ENCODE measurements at places on chromosomes 6 and 20.

- no peak for DNase-seq
Measured at GRCh38 chr6:166281104-166281503, 27.1 kb downstream of the PRR18 start.

- DNase-seq, result peak; percentile 52
Measured at GRCh38 chr6:82072751-82073150, 174.8 kb downstream of the IBTK start.

DNA sequence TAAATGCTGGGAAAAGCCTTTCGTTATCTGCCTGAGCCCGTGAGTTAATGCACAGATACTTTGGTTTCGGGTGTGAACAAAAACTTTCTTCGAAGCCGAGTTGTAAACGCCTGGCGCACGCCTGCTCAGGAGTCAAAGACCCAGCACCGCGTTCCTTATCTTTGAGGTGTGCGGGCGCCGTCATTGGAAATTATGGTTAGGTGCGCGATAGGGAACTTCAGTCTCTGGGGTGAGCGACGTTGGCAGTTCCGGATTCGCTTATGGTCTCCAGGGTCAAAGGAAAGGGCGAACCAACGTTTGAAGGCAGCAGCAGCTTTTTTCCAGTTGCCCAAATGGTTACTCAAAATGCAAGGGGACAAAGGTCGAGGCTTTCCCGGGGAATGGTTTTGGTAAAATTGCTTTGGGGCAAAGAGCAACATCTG, 853 bp downstream of the SLC22A3 start:
- DNase-seq, result no peak

DNA sequence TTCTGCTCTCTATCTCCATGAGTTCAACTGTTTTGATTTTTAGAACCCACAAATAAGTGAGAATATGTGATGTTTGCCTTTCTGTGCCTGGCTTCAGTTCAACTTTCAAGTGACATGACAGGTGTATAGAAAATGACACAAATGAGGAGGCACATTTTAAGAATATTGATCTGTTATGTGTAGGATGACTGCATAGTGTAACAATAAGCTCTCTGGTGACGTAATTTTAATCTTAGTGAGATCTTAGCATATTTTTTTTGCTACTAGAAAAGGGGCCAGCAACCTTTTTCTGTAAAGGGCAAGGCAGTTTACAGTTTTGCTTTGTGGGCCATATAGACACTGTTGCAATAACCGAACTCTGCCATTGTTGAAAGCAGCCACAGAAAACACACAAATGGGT, 130.2 kb downstream of the PHF3 start:
- DNase-seq, result no peak

- DNase-seq, result no peak
Measured at GRCh38 chr6:144197919-144198318, 47.6 kb downstream of the STX11 start.

- DNase-seq, result no peak
Measured at GRCh38 chr20:44704551-44704971, 10.6 kb upstream of the CCN5 start.

DNA sequence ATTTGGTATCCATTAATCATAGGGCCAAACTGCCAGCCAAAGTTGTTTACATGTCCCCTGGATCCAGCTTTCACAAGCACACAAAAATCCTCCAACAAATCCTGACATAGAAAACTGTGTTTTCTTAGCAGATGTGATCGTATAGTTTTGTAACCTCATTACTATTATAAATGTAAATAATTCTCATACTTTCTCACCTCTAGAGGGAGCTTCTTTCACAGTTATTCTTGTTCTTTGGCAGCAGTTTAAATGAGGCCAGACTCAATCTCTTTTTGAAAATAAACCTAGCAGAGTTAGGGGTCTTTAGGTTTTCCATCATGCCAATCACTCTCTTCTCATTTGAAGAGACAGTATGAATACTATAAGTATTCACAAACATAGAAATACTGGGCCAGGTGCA, 17.0 kb upstream of the ZNF318 start:
- no peak for DNase-seq

All from mammary epithelial cell (primary cell).